ENCODE measurements at places on chromosomes 5 and 9.

DNA sequence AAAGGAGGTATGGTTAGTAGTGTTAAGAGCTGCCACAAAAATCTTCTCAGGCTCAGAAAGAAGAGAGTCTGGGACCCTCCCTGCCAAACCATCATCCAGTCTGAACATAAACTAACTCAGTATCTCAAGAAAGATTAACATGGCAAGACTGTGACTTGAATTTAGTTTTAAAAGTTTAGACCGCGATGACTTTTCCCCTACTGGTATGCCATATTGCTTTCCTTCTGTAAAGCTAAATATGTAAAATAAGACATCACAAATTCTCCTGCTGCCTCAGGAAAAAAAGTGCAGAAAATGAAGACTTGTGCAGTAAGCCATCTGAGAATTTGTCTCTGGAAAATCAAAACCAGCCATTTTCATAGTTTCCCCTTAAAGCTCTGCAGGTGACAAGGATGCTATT lies 85.2 kb upstream of the STARD4 start:
- DNase-seq, result no peak

DNA sequence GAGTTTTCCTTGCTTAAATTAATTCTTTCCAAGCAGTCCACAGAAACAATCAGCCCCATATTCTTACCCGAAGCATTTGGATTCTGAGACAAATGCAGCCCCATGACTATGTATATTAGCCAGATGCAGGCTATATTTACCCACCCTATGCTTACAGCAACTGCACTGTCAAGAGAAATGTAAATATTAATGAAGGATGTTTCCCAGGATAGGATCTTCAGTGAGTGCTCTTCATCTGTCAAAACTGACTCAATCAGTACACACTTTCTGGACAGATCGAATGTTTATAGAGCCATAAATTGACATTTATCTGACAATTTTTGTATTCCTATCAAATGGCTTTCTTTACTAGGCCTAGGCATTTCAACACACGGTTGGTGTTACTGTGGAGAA lies 725.3 kb upstream of the SEMA6A start:
- DNase-seq, result no peak

GRCh38 chr5:119070578-119070827 lies 384 bp upstream of the DMXL1 start:
- DNase-seq, result no peak

- DNase-seq, result no peak
Measured at GRCh38 chr5:43874772-43875171, 271.8 kb downstream of the NNT start.

DNA sequence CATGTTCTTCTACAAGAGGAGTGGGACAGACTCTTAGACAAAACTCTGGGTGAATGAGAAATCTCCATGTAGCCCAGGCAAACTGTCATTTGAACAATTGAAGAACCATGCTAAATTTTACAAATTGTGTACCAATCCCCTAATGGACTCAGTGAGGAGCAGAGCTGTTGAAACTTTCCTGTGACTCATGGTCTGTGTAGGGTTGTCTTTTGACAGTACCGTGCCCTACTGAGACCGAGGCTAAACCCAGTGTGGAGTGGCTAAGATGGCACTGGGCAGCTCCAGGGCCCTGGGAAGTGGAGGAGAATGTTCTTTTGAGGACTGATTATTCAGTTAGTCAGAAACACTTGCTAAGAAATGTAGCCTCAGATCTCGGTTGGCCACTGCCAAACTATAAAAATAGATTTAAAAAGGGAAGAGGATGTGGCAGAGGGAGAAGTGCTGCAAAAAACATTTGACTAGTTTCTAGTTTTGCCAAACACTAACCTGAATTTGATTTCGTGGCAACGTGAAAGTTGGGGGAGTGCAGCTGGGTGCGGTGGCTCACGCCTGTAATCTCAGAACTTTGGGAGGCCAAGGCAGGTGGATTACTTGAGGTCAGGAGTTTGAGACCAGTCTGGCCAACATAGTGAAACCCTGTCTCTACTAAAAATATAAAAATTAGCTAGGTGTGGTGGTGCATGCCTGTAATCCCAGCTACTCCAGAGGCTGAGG lies 24.7 kb downstream of the POU4F3 start:
- no peak for DNase-seq

- DNase-seq, result peak; percentile 90
Measured at GRCh38 chr5:141557681-141558136, 61.1 kb downstream of the DIAPH1 start.

GRCh38 chr9:71322311-71322710 lies 200.9 kb upstream of the TRPM3 start:
- DNase-seq, result no peak

DNA sequence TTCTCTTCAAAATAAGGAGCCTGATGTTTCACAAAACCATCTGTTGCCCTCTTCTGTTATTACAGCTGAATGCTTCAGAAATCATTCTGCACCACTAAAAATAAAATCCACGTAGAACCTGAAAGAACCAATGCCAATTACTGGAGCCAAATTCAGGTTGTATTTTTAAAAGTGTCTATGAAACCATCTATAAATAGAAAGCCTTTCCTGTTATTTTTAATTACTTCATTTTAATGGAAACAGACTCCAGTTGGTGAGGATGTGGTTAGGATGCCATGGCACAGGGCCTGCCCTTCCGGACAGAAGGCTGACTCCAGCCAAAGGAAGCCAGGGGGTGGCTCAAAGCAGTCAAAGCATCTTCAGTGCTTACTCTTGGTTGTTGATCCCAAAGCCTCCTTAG lies 119.8 kb downstream of the TENT4A start:
- no peak for DNase-seq

- DNase-seq, result no peak
Measured at GRCh38 chr9:132049900-132050299, 29.8 kb downstream of the MED27 start.

DNA sequence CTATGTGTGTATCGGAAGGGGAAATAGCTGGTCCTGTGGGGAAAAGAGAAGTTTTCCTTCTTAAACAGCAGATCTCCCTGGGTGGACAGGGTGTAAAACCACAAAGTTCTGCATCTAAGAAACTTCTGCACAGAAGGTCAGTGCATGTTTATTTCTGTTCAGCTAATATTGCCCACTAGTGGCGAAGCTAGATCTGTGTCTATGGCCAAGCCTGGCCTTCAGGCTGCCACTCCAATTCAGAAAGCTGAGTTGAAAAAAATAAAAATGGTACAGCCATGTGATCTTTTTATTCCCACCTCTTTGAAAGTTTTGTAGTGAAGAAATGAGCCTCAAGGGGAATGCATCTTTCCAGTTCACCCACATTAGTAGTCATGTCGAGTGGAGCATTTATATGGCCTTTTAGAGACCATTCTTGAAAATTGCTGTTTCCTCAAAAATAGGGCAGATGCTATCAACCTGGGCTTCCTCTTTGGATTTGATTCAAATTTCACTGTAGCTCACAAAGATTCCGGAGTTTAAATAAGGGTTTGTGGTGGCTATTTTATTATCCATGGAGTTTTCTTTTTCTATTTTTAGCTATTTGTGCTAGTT lies 488.0 kb downstream of the PRELID2 start:
- DNase-seq, result no peak

- DNase-seq, result no peak
Measured at GRCh38 chr5:150156027-150156368, 353 bp upstream of the PDGFRB start.

GRCh38 chr9:27385606-27386322 lies 88.8 kb upstream of the EQTN start:
- no peak for DNase-seq

DNA sequence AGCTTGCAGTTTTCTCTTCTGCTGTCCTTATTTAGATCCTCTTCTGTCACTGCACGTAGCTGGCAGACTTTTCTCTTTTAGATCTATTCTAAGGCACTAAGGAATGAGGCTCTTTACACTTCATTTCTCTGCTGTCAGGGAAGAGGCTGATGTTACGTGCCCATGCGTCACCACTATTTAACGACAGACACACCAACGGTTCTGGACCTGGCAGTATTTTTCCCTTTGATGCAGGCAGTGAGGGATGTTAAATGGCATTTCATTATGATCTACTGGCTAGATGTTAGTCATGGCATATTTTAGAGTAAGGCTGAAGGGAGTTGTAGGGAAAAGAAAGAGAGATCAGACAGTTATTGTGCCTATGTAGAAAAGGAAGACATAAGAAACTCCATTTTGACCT lies 8.2 kb upstream of the CRHBP start:
- DNase-seq, result no peak

GRCh38 chr5:79329453-79329852 lies 93.5 kb downstream of the JMY start:
- DNase-seq, result no peak

DNA sequence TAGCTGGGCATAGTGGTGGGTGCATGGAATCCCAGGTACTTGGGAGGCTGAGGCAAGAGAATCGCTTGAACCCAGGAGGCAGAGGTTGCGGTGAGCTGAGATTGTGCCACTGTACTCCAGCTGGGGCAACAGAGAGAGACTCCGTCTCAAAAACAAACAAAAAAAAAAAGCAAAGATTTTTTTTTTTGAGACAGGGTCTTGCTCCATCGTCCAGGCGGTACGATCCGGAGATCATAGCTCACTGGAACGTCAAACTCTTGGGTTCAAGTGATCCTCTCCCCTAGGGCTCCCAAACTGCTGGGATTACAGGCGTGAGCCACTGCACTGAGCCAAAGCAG lies 37.6 kb downstream of the ABCA1 start:
- no peak for DNase-seq

GRCh38 chr9:84780385-84780784 lies 110.9 kb downstream of the NTRK2 start:
- DNase-seq, result no peak

- DNase-seq, result no peak
Measured at GRCh38 chr9:83336706-83337105, 201.5 kb downstream of the FRMD3 start.

DNA sequence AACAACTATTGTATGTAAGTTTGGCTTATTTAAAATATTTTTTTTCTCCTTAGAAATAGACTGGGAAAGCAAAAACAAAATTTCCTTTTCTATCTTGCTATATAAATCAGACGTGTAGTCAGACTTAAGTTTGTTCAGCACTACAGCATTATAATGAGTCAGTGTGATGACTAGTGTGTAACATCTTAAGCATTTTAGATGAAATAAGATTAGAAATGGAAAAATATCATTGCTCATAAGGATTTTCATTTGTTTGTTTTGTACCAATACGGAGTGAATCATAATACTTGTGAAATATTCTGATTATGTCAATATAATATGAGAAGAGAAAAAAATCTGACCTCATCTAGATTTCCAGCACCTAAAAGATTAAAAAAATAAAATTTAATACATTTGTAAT lies 64.7 kb upstream of the RICTOR start:
- no peak for DNase-seq

DNA sequence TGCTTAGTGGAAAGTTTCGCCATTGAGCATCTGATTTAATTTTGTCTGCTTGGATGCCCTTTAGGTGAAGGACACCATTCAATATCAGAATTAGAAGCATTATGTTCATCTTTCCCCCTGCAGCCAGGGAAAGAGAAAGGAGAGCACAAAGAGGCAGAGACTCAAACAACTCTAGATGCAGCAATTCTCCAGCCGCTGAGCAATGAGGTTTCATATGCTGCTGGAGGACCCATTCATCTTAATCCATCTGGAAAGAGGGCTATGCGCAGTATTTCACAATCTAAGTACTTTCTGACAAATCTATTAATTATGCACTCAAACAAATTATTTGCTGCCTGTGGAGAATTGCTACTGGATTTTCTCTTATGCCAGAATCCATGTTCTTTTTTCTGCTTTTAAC lies 527.0 kb upstream of the TUSC1 start:
- no peak for DNase-seq

DNA sequence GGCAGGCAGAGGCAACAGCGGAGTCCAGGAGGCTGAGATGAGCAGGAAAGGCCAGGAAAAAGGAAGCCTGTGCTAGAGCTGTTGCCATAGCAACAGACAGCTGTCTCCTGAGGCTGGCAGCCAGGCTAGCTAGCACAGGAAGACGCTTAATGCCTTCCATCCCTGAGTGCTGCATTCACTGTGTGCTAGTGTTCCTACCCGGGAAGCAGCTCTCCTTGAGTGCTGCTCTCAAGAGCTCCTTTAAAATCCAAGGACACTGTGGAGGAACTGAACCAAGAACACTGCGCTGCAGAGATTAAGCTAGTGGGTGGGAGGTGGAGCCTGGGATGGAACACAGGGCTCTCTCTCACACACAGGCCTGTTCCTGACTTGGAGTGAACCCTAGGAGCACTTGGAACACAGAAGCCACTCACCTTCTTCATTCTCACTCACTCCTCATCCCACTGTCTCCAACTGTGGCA lies 53.5 kb upstream of the IL7R start:
- peak; percentile 40 for DNase-seq

DNA sequence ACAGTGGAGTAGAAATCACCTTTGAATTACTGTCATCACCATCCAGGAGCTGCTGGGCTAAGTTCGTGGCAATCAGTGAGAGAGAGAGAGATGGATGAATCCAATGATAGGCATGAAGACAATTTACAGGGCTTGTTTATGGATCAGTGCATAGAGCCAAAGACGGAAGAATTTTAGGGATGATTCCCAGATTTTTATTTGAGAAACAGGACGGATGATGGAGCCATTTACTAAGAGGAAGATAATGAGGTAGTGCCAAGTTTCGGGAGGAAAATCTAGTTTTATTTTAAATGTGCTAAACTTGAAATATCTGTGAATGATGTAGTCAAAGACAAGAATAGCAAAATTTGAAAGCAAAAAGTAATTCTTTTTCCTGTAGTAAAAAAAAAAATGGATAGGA lies 394.2 kb upstream of the PAPPA start:
- no peak for DNase-seq

DNA sequence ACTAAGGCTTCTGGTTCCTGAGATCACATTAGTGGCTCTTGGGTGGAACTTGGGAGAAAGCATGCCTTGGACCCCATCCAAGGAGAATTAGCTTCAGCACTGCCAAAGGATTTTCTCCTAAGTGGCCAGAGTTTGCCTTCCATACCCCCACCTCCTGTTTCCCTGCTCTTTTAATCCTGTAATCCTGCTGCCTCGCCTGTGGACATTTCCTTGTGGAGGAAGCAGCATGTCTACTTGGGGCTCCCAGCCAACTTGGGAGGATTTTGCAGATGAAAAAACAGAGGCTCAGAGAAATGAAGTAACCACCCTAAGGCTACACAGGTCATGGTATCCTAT lies 1.6 kb downstream of the ARSI start:
- no peak for DNase-seq

- DNase-seq, result no peak
Measured at GRCh38 chr5:34474573-34475021, 181.5 kb upstream of the RAI14 start.
